ENCODE measurements at places on chromosomes 2 and 18.

GRCh38 chr2:98091738-98092137 is 4.8 kb downstream of the VWA3B start:
- DNase-seq: no peak

GRCh38 chr2:25617948-25618646 is 55.3 kb downstream of the DTNB start:
- DNase-seq: no peak

DNA sequence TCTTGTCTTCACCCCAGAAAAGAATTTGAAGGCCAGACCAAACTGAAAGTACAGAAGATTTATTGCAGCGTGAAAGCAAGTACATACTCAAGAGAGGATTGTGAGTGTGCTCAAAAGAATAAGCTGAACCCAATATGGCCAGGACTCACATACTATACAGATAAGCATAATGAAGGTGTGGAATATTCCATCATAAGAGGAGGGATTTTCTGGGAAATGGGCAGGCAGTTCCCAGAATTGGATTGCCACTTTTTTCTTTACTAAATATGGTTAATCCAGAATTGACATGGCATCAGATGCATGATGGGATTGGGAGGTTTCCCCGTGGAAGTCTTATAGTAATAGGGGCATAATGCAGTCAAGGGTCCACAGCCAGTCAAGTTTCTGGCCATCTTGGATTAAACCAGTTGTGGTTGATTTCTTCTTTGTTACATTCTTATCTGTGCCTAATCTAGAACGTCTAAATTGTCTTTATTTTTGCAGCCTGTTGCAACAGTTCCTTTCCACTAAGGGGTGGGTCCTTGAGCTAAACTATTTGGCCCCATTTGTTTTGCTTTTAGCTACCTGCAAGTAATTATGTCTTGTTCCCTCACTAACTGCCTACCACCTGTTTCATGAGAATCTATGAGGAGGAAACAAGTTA is 9.0 kb downstream of the SP140L start:
- no peak for DNase-seq

- DNase-seq: no peak
Observed at GRCh38 chr2:227163485-227163997, 464 bp downstream of the COL4A4 start.

DNA sequence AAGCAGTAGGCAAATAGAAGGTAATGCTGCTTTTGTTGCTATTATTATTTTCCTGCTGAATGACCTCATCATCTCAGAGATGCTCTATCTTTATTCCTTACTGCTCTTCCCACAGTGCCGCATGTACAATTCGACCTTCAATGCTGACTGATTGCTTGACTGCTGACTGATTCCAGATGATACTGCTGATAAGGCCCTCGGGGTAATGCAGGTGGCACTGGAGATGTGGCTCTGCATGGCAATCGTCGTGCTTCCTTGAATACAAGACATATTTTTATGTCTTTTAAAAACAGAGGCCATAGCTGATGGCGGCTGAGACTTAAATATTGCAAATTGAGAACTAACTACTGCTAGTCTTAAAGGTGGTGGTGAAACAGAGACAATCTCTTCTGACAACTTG is 146.6 kb downstream of the LOXHD1 start:
- no peak for DNase-seq

DNA sequence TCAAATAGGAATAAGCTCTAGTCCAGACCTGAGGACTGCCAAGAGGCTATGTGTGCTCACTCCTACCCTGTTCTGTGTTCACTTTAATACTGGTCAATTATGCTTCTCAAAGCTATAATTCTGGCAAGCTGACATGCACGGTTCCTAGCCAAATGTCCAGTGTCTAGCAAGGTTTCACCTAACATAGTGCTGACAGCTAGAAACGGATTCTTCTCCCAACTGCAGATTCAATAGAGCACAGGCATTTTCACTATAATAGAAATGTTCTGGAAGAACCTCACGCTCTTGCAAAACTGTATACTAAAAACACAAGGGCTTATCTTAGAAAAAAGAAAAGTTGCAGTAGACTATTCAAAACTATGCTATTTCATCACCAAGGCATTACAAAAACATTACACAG is 45.1 kb downstream of the HDAC4 start:
- DNase-seq: no peak

DNA sequence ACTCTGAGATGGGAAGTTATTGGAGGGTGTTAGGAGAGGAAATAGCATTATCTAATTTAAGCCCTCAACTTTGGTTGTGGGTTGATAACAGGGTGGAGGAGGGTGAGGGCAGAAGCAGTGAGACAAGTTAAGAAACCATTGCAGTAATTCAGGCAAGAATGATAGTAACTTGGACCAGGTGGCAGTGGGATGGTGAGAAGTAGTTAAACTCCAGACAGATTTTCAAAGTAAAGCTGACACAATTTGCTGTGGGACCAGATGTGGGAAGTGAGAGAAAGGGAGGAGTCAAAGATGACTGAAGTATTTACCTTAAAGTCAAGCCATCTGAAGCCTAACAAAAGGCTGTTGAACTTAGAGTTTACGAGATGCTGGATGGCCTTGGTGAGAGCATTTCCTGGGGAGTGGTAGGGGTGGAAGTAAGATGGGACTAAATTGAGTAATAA is 163.2 kb upstream of the KLF7 start:
- DNase-seq: no peak

- no peak for DNase-seq
Observed at GRCh38 chr18:26981360-26982082, 116.0 kb upstream of the AQP4 start.

DNA sequence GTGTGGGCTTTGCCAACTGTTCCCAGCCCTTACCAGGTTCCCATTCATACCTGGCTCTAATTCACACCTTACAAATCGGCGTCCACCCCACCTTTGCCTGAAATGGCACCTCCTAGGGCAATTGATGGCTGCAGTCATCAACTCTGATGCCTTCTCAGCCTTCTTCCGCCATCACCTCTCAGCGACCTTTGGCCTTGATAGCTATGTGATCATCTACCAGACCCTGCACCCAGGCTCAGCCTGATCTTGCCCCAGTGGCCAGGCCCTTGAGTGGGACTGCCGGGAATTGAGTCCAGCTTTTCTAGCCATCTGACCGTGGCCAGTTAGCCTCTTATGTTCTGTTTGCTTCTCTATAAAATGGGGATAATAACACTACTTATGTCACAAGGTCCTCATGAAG is 32.5 kb downstream of the PSD4 start:
- DNase-seq: no peak

DNA sequence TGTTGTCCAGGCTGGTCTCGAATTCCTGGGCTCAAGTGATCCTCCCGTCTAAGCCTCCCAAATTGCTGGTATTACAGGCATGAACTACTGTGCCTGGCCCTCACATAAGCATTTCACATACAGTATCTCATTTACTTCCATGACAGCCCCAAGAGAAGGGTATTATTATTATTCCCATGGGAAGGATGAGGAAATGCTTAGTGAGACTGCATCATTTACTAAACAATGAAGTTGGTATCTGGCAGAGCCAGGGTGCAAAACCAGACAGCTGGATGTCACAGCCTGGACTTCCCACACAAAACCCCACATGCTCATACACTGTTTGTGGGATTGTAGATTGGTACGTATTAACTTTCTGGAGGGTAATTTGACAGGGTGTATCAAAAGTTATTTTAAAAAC is 29.9 kb downstream of the DAPL1 start:
- DNase-seq: no peak

DNA sequence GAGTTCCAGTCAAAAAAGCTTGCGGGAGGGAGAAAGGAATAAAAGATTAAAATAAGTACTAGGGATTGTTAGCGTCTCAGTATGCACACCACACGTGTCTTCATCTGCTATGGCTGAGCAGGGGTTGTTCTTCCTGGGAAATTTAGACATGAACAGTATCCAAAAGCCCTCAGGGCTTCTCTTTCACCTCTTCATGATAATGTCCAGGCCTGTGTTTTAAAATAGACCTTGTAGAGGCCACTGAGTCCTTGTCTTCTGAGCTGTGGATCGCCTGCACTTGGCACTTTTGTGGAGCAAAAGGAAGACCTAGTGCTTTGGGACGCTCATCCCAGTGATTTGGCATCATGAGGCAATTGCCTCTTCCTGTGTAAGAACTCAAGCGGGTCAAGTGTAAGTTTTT is 52.4 kb downstream of the CFAP221 start:
- DNase-seq: no peak

- no peak for DNase-seq
Observed at GRCh38 chr2:64731746-64732145, 78.0 kb upstream of the SERTAD2 start.

DNA sequence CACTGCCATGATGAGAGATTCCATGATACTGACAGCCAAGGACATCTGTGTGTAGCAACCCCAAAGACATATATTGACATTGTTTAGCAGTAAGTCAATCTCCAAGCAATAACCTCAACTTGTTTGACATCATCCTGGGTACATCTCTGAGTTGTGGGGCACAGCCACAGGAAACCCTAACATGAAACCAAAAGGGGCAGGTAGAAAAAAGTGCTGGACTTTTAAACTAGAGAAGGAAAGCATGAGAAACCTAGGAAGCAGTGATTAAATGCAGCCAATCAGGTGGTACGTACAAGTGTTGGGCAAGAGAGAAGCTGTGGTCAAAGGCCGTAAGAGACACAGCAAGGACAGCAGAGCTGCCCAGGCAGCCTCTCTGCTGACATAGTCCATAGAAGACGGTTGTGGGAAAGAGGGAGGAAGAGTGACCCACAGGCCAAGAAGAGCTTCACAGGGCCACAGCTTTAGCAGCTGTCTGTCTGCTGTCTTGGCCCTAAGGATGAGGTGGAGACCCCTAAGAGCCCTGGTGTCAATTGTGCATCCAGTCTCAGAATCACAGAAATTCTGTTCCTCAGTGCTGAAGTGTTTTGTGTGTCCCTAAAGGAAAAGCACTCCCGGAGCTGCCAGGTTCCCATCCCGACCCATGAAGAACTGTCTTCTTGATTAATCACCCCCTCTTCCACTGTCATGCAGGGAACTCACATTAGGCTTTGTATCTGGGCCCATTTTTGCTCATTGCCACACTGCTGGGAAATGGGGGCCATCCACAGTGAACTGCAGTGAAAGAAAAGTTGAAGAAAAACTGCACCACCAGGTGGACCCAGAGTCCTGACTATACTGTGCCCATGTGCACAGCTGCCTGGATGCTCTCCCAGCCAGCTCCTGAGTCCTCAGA is 25.4 kb upstream of the CHN1 start:
- no peak for DNase-seq
